ENCODE measurements at places on chromosomes 12 and 14.

- no peak for DNase-seq
These were observed 18.0 kb upstream of the NT5DC3 start for GRCh38 chr12:103858953-103859601.

DNA sequence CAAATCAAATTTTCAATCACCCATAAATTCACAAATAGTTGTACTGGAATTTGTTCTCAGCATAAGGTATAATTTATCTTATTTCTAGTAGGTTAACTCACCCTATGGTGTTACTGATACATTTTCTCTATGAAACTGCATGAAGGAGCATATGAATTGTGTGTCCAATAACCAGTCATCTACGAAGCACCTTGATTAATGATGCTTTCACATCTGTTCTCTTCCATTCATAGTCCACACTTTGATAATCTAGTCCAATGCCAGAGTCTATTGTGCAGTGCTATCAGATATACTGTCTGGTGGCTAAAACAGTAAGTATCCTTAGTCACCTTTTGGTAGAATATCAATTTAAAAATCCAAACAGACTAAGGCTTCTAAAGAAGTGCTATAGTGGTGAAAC is 876.0 kb downstream of the RPS29 start:
- DNase-seq, result no peak

GRCh38 chr14:55130196-55130550 is 1.1 kb downstream of the LGALS3 start:
- no peak for DNase-seq

GRCh38 chr12:70393787-70394499 is 27.9 kb downstream of the KCNMB4 start:
- DNase-seq, result no peak

DNA sequence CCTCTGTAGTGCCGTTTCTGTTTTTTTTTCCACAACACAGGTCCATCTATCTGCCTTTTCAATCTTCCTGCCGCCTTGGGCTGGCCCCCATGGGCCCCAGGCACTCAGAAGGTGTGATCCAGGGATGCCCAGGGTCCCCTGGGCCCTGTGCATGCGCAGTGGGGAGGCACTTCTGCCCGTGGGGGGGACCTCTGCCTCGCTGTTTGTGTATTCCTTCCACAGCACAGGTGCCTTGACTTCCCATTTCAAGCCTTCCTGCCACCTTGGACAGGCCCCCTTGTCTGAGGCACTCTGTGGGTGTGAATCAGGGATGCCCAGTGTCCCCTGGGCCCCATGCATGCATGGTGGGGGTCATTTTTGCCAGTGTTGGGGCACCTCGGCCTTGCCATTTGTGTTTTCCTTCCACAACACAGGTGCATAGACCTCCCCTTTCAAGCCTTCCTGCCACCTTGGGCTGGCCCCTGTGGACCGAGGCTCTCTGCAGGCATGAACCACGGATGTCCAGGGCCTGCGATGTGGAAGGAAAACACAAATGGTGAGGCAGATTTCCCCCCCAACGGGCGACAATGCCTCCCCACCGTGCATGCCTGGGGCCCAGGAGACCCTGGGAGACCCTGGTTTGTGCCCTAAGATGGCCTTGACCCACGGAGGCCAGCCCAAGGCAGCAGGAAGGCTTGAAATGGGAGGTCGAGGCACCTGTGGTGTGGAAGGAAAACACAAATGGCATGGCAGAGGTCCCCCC is 366.5 kb downstream of the ALG10 start:
- no peak for DNase-seq
